ENCODE measurements at places on chromosomes 11 and 22. TPM values are rescaled to one million over a fixed set of nuclear protein-coding genes. Genes with fewer than 3 reads are reported as not detected.

GRCh38 chr11:61961570-61962212, 5.7 kb downstream of the FTH1 start:
- DNase-seq: no peak

GRCh38 chr11:12168114-12168513, 57.7 kb downstream of the MICAL2 start:
- no peak for DNase-seq

DNA sequence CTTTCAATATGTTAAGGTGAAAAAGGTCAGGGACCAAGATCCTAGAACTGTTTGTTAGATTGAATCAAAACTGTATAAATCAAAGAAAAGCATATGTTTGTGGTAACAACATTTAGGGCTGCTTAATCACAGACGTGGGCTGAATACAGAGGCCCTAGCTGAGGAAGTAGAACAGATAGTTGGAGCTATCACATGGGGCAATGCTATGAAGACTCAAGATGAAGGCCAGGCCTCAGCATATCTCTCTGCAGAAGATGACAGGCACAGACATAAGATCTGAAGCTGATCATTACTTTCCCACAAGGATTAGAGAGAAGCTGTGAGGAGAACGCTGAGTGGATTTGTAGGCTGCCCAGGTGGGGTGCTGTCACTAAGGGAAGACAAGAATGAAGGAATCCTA, 158.6 kb upstream of the CARD18 start:
- DNase-seq: no peak

DNA sequence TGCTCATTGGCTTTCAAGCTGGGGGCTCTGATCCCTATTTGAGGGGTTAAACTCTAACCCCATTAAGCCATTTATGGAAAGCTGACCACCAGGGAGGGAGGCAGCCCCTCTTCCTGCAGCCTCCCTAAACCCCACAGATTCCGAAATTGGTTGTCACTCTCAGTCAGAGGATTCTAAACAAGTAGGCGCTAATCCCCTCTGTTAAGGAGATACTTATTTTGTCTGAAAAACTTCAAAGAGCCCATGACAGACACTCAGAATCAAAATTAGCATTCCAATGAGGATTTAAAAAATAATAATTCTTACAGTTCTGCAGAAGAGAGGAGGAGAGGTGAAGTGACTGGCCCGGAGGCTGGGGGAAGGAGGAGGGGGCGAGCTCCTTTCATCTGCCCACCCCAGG, 69.7 kb upstream of the LMO1 start:
- no peak for DNase-seq

DNA sequence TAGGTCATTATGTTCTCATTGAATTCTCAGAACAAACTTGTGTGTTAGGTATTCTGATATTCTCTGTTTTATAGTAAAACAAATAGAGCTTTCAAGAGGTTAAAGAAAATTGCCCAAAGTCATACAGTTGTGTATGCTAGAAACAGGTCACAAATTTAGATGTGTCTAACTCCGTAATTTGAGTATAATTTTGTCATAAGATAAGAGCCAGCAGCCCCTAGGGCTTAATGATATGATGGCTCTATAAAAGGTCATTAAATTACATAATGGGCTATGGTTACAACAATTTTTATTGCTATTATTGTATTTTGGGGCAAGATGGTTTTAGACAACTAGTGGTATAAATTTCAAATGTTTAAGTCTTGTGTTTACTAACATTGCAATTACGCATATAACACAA, 701.9 kb downstream of the LUZP2 start:
- no peak for DNase-seq

DNA sequence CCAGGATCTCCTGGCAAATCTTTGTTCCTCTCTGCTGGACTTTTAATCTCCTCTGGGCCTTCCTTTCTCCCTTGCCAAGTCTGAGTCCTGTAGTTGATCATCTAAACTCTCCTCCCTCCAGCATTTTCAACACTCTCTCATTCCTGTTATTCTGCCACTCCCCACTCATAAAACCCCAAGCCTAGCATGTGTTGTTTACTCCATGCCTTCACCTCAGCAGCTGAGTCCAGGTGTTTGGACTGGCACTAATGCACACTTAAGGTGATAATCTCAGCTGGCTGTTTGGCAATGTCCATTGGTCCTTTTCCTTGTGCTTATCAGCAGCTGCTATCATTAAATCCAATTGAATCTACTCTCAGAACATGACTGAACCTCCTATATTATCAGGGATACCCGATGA, 876.8 kb upstream of the TENM4 start:
- DNase-seq: no peak

DNA sequence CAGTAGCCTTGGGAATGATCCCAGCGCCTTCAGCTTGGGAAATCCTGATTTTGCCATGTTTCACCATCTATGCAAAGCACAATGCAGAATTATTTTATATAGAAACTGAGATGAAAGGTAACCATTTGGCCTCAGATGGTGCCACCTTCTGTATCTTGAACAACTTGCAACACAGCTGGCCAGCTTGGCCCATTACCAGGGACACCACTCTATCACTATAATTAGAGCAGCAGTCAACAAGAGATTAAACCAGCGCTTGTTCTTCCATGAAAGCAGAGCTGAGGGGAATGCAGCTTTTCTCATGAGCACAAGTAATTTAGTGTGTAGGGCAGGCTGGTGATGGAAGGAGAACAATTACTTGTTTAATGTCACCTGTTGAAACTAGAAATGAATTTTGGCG, 6.7 kb upstream of the ZDHHC13 start:
- no peak for DNase-seq

Gene MRPL11
- total RNA-seq: 24.9 TPM

Gene APOA5
- total RNA-seq: not detected

Gene FDXACB1
- total RNA-seq: 5.9 TPM

Gene CD6
- total RNA-seq: 384 TPM

Gene TMPRSS13
- 4.8 TPM for total RNA-seq

Gene CARD18
- not detected for total RNA-seq

Gene SAC3D1
- 9.4 TPM for total RNA-seq

All from naive thymus-derived CD8-positive, alpha-beta T cell (primary cell).